Upper lobe of left lung (tissue), 6 donors: ENCODE measurements at places on chromosomes 11 and 22. TPM values are rescaled to one million over a fixed set of nuclear protein-coding genes. Genes with fewer than 3 reads are reported as not detected.

The MAP6 gene
- 3.5 TPM for total RNA-seq

The IFITM10 gene
- total RNA-seq: 20.3 TPM

The NAALAD2 gene
- total RNA-seq: 1.1 TPM

The SCGB2A2 gene
- not detected for total RNA-seq

The HIRA gene
- 21.4 TPM for total RNA-seq

The TTC36 gene
- total RNA-seq: 0.34 TPM

The MUC2 gene
- not detected for total RNA-seq

The SERPING1 gene
- total RNA-seq: 464 TPM

The COA4 gene
- 39.9 TPM for total RNA-seq

The SLC22A8 gene
- total RNA-seq: not detected

GRCh38 chr11:63841554-63841953 is 2.6 kb downstream of the MARK2 start:
- DNase-seq: no peak
- peaks cover 75% of the 10 kb centered on the region for H3K4me1 ChIP-seq
- H3K36me3 ChIP-seq: peaks cover 20% of the 10 kb centered on the region

GRCh38 chr22:31977141-31977841 is 33.0 kb downstream of the YWHAH start:
- H3K4me3 ChIP-seq: no peak overlapping the region
- H3K4me1 ChIP-seq: no peaks in the 10 kb centered on the region
- no peaks in the 10 kb centered on the region for H3K36me3 ChIP-seq
- no peak overlapping the region for H3K27ac ChIP-seq

- H3K36me3 ChIP-seq: peaks cover 3% of the 10 kb centered on the region
- peak; percentile 58 for DNase-seq
- H3K4me3 ChIP-seq: no peak overlapping the region
- peak overlapping the region; percentile 95 for H3K27ac ChIP-seq
- H3K4me1 ChIP-seq: peaks cover 41% of the 10 kb centered on the region
These were observed 1.3 kb upstream of the ZBTB16 start for GRCh38 chr11:114058026-114058706.

DNA sequence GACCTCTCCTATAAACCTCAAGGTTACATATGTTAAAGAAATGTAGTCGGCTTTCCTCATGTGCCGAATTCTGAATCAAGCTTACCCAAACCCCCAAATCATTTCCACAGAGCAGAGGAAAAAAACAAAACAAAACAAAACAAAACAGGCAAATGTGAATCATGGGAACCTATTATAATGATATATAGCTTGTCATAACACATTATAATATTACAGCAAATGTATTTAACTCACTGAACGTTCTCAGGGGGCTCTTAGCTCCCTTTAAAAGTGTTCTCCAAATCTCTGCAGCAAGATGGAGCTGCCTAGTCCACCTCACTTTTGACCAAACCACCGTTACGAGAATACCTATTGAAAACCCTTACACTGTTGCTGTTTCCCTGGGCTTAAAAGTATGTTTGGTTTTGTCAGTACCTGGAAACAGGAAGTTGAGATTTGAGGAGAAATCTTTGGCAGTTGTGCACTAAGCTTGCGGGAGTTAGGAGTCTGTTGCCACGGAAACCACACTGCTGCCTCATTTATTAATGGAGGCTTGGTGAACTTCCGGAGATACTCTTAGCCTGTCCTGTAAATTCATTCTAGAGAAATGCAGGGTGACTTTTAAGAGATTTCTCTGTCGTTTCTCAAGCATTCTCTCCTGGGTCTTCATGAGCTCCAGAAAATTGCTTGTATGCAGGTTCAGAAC is 167.0 kb upstream of the RASSF10 start:
- DNase-seq: no peak
- peaks cover 32% of the 10 kb centered on the region for H3K4me1 ChIP-seq

DNA sequence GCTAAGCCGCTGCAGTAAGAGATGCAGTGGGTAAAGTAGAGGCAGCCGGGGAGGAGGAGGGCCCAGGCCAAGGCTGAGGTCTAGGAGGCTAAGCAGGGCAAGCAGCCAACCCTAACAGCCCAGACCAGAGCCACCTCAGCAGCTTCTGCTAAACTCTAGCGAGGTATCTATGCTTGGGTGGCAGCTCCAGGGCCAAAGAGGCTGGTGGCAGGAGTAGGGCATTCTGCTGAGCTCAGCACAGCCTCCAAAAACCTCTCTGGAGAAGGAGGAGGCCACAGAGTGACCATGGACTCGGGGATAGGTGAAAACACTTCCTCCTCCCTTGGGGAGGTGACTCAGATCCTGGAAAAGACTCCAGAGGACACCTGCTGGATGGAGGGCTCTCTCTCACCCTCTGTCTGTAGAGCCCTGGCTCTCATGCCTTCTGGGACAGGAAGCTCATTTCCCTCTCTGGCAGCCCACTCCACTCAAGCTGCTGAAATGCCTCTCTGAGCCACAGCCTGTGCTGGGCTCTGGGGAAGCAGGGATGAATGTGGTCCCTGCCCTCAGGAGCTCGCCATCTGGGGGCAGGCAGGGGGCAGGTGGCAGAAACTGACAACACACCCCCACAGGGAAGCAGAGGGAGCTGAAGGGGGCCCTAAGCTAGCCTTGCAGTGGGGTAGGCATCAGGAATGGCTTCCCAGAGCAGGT is 16.5 kb upstream of the TPBGL start:
- no peaks in the 10 kb centered on the region for H3K36me3 ChIP-seq
- no peak overlapping the region for H3K4me3 ChIP-seq
- H3K27ac ChIP-seq: no peak overlapping the region
- H3K4me1 ChIP-seq: no peaks in the 10 kb centered on the region
- DNase-seq: no peak

GRCh38 chr11:36412781-36413383 is 97.2 kb downstream of the TRAF6 start:
- peak overlapping the region; percentile 73 for H3K27ac ChIP-seq
- H3K4me3 ChIP-seq: no peak overlapping the region
- H3K4me1 ChIP-seq: peaks cover 23% of the 10 kb centered on the region
- H3K36me3 ChIP-seq: no peaks in the 10 kb centered on the region

GRCh38 chr22:38220653-38221386 is 19.0 kb downstream of the MAFF start:
- no peak for DNase-seq
- H3K4me1 ChIP-seq: peaks cover 50% of the 10 kb centered on the region
- no peaks in the 10 kb centered on the region for H3K27me3 ChIP-seq
- H3K36me3 ChIP-seq: peaks cover 59% of the 10 kb centered on the region

- H3K27me3 ChIP-seq: no peaks in the 10 kb centered on the region
- DNase-seq: no peak
- no peaks in the 10 kb centered on the region for H3K36me3 ChIP-seq
- H3K27ac ChIP-seq: no peak overlapping the region
These were observed 52.6 kb downstream of the ABTB2 start for GRCh38 chr11:34305193-34305592.

DNA sequence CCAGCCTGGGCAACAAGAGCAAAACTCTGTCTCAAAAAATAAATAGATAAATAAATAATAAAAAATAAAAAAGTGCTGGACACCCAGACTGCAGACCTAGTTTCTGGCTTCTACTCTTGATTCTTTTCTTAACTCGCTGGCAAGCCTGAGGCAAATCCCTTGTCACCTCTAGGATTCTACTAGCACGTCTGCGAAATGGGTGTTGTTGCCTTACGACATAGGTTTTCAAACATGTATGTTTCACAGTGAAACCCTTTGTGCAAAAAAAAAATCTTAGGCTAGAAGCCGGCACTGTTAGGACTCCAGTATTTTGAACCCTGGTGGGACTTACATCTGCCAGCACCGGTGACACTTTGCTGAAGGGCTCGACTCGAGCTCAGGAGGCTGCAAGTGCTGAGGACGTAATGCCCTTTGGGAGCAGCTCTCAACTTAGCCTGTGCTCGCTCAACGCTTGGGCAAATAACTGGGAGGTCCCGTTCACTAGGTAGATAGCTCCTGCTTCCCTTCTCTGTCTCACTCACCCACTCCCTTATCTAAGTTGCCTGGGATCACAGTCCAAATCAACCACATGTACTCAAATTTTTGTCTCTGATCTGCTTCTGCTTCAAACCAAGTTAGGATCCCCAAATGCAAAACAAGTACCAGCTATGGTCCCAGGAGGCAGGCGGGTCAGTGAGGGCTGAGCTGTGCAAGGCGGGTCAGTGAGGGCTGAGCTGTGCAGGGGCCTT is 34.7 kb upstream of the MYH9 start:
- DNase-seq: no peak
- no peaks in the 10 kb centered on the region for H3K36me3 ChIP-seq
- H3K27me3 ChIP-seq: no peaks in the 10 kb centered on the region
- H3K27ac ChIP-seq: no peak overlapping the region
- H3K4me3 ChIP-seq: no peak overlapping the region

DNA sequence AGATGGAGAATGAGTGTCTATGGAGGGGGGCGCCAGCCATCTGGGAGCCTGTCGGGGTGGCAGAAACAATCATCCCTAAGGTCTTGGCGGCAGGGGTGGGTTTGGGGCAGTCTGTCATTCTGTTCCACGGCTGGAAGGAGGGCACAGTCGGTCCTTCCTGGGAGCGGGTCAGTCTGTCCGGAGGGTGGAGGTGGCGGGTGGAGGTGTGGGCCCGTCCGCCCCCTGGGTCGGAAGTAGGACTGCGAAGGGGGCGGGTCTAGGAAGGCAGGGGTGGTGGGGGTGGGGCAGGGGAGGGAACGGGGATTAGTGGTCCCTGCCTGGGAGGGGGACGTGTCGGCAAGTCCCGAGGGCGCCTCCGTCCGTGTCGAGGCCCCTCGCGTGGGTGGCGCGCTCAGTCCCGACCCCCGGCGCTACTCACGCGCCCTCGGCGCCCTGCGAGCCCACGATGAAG is 461 bp downstream of the TBC1D10A start:
- no peaks in the 10 kb centered on the region for H3K27me3 ChIP-seq
- H3K36me3 ChIP-seq: peaks cover 10% of the 10 kb centered on the region
- H3K4me1 ChIP-seq: peaks cover 45% of the 10 kb centered on the region
- DNase-seq: no peak
- peak overlapping the region; percentile 96 for H3K27ac ChIP-seq

DNA sequence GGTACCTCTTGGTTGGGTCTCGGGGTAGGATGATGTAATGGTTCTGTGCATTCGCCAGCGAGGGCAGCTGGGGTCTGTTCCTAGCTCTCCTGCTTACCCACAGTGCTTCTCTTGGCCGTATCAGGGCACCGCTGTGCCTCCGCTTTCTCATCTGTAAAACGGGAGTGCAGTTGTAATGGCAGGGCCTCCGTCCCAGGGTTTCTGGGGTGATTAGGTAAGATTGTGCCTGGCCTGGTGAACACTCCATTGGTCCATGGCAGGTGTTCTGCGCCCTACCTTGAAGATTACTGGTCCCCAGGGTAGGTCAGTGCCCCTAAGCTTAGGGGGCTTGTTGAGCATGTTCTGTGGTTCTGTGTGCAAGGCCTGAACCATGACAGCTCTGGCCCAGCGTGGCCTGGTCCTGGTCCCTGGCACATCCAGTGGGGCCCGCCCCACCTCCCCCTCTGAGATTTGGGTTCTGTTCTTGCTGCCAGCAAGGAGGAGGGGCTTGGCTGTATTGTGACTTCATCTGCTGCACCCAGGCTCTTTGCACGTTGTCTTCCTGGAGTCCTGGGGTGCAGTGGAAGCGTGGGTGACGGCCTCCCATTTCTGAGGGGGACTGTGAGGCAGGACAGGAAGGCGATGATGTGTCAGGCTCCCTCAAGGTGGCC is 4.9 kb downstream of the MYRF start:
- peaks cover 19% of the 10 kb centered on the region for H3K4me1 ChIP-seq
- H3K4me3 ChIP-seq: no peak overlapping the region
- DNase-seq: peak; percentile 20

- DNase-seq: peak; percentile 92
- no peaks in the 10 kb centered on the region for H3K36me3 ChIP-seq
- H3K27me3 ChIP-seq: no peaks in the 10 kb centered on the region
- H3K4me1 ChIP-seq: no peaks in the 10 kb centered on the region
These were observed at the start of gene ARHGAP42 for GRCh38 chr11:100687054-100687629. ARHGAP42 (plus strand) TSS chr11:100687288; CDS start chr11:100687679, 391 bp downstream.

GRCh38 chr22:45294030-45294429 is 9.3 kb downstream of the UPK3A start:
- no peaks in the 10 kb centered on the region for H3K36me3 ChIP-seq
- no peak overlapping the region for H3K27ac ChIP-seq
- H3K4me3 ChIP-seq: no peak overlapping the region
- no peaks in the 10 kb centered on the region for H3K27me3 ChIP-seq
- no peaks in the 10 kb centered on the region for H3K4me1 ChIP-seq

DNA sequence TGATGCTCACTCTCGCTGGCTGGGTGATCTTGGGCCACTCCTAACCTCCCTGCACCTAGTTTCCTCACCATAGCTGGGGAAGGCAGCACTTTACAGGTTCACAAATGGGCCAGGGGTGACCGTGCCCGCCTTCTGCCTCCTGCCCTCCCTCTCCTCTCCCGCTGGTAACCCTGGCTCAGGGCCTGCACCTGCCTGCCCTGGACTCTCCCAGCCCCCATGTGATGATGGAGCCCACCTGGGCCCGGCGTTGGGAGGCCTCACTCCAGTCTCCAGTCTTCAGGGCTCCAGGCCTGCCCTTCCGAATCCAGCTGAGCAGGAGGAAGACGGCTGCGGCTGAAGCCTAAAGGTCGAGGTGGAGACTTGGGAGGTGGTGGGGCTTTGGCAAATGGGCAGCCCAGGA is 152.9 kb downstream of the CACNA1I start:
- no peak overlapping the region for H3K4me3 ChIP-seq
- no peak for DNase-seq
- no peaks in the 10 kb centered on the region for H3K4me1 ChIP-seq
- no peaks in the 10 kb centered on the region for H3K36me3 ChIP-seq
- H3K27me3 ChIP-seq: no peaks in the 10 kb centered on the region
- no peak overlapping the region for H3K27ac ChIP-seq

- H3K27ac ChIP-seq: no peak overlapping the region
- no peak for DNase-seq
- H3K4me3 ChIP-seq: no peak overlapping the region
These were observed 91.6 kb upstream of the B3GAT1 start for GRCh38 chr11:134503596-134503995.

GRCh38 chr11:84886344-84886743 is 740.8 kb downstream of the DLG2 start:
- DNase-seq: no peak
- no peaks in the 10 kb centered on the region for H3K4me1 ChIP-seq
- no peaks in the 10 kb centered on the region for H3K27me3 ChIP-seq
- H3K27ac ChIP-seq: no peak overlapping the region
- no peak overlapping the region for H3K4me3 ChIP-seq

- H3K4me3 ChIP-seq: no peak overlapping the region
- H3K36me3 ChIP-seq: no peaks in the 10 kb centered on the region
- H3K27ac ChIP-seq: no peak overlapping the region
These were observed 2.0 kb downstream of the OVOL1 start for GRCh38 chr11:65788821-65789220.

DNA sequence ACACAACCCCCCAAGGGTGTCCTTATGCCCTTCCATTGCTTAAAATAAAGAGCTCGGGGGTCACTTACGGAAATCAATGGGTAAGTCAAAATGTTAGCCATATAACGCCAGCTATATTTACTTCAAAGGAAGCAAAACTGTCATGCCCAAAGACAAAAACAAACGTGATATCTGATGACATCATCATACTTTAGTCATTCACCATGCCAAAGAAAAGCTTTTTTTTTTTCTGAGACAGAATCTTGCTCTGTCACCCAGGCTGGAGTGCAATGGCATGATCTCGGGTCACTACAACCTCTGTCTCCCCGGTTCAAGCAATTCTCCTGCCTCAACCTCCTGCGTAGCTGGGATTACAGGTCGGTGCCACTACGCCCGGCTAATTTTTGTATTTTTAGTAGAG is 47.7 kb upstream of the SC5D start:
- no peaks in the 10 kb centered on the region for H3K36me3 ChIP-seq
- no peak for DNase-seq
- no peak overlapping the region for H3K4me3 ChIP-seq
- no peaks in the 10 kb centered on the region for H3K27me3 ChIP-seq
- H3K27ac ChIP-seq: no peak overlapping the region

- peaks cover under 1% of the 10 kb centered on the region for H3K4me1 ChIP-seq
- no peaks in the 10 kb centered on the region for H3K27me3 ChIP-seq
- no peaks in the 10 kb centered on the region for H3K36me3 ChIP-seq
- H3K27ac ChIP-seq: no peak overlapping the region
These were observed 6.7 kb downstream of the DENND6B start for GRCh38 chr22:50320116-50320515.
